ENCODE measurements at places on chromosomes 5 and 9. TPM values are rescaled to one million over a fixed set of nuclear protein-coding genes. Genes with fewer than 3 reads are reported as not detected.

- DNase-seq: no peak
Measured at GRCh38 chr5:53783624-53784228, 223.3 kb downstream of the NDUFS4 start.

Gene SPATA31E1
- not detected for total RNA-seq

Gene TMEM174
- total RNA-seq: not detected

Gene NEK6
- 11.1 TPM for total RNA-seq

GRCh38 chr9:117412006-117412715 lies 2.7 kb downstream of the ASTN2 start:
- DNase-seq: no peak

GRCh38 chr5:77360381-77360780 lies 131.7 kb downstream of the WDR41 start:
- no peak for DNase-seq

DNA sequence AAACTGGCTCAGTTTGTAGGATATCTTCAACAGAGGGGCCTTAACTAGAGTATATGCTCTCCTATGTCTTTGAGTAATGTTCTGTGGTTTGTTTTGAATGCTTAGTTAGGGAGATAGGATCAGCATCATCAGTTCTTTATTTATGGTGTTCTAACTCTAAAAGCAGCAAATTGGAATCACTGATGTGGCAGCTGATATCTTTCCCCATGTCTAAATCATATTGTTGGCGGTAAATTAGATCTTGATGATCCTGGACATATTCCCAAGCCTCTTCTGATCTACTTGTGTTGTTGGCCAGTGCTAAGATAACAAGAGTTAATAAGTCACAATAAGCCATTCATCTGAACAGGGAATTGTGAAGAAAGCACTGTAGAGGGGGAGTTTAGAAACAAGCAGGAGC lies 332.4 kb upstream of the DAB2 start:
- DNase-seq: no peak

DNA sequence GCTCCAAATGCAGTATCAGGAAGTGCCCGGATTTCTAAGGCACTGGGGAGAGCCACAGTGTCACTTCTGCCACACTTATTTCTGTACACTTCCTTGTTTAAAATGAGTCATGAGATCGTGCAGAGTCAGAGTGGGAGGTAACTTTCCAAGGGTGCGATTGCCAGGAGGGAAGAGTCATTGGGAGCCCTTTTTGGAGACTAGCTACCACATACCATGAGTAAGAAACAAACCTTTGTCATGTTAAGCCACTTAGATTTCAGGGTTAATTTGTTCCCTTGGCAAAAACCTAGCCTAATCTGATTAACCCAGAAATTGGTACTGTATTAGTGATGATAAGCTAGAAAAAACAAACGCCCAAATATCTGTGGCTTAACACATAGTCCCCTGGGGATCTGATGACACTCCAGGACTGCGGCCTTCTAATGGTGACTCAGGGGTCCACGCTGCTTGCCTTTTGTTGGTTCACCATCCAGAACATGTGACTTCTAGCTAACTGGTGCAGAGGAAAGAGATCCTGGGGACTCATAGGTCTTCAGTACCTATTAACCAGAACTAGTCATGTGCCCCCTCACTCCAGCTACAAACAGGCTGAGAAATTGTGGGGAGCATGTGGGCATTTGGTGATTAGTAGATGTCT lies 48.6 kb upstream of the TLE1 start:
- DNase-seq: no peak

- DNase-seq: no peak
Measured at GRCh38 chr5:74575741-74576538, 64.6 kb downstream of the ENC1 start.

DNA sequence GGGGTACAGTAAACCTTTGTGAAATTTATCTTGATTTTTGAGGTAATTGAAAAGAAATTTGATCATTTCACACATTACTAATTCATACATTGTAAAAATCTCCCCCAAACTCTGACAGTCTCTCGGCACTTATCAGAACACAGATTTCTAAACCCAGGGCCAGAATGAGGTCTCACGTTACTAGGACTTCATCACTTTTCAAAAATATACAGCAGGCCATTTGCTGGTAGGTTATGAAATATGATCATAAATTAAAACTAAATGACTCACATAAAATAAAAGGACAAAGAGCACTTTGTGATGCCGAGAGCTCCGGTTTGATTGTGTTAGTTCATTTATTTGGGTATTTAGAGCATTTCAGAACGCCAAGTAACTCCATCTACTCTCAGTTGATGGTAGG lies 17.0 kb downstream of the MSX2 start:
- DNase-seq: no peak

- DNase-seq: no peak
Measured at GRCh38 chr5:17132444-17133083, 84.9 kb upstream of the BASP1 start.

DNA sequence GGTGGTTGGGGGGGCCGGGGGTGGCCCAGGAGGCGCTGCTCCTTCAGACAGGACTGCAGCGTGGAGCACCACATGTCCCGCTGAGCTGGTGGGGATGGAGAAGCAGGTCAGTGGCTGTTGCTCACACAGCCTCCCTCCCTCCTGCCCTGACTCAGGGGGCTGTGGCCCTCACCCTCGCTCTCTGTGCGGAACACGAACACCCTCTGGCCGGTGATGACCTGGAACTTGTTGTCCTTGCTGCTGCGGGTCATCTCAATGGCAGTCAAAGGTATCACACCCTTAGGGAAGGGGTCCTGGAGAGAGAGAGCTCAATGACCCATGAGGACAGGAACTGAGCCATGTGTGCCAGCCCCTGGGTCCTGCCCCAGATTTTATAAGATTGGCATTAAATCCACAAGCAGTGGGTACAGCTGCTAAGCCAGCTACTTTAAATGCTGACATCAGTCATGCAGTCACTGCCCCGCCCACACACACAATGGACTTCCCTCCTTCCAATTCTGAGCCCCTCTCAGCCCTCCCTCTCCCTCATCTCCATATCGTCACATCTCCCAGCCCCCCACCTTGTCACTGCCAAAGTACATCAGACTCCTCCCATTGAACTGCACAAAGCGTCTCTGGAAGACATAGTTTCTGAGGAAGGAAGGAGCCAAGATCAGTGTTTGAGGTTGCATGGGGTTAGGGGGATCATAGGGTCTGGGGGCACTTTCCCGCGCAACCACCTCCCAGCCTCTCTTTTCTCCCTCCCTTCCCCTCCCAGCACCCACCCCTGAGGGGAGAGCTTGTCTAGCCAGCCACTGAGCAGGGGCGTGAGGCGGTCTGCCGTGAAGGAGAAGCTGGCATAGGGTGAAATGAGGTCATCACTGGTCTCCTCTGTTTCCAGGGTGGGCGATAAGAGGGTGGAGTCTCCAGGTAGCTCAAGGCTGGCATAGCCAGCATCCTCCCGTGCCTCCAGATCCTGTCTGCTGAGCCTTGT lies 8.9 kb downstream of the ARAP3 start:
- DNase-seq: peak; percentile 67

Gene SOX30
- 0.27 TPM for total RNA-seq

DNA sequence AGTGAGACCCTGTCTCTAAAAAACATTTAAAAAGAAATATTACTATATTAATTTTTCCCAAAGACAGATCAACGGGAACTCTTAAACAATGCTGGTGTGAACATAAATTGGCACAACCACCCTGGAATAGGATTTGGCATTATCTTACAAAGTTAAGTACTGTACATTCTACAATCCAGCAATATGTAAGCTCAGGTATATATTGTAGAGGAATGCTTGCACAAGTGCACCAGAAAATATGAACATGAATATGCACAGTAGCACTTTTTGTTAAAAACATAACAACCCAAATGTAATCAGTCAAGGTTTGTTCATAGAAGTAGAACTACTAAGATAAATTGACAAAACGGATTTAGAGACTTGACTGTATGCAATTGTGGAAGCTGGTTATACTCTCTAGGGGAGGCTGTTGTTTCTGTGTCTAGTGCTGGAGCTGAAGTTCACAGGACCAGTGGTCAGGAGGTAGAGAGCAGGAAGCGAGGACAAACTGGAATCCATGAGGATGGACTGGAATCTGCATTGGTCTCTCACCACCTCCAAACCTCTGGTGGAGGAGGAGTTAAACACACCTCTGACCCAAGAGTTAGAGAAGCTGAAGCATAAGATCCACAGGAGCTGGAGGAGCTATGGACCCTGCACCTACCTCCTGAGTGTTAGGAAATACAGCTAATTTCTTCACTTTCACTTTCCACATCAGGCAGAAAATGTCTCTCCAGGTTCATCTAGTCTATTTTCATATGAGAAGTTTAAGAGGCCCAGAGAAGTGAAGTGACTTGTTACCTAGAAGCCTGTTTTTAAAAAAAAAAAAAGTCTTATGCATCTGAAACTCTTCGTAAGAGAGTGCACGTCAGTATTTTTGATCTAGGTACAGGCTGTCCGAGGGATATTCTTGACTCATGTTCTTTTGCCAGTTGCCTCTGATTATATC lies 20.3 kb upstream of the RIC1 start:
- peak; percentile 15 for DNase-seq

Gene FOXD4L5
- 0.54 TPM for total RNA-seq

Gene SPINK13
- total RNA-seq: not detected

- no peak for DNase-seq
Measured at GRCh38 chr5:42614509-42614908, 142.1 kb upstream of the CCDC152 start.

- peak; percentile 66 for DNase-seq
Measured at GRCh38 chr9:89668216-89668865, 63.5 kb downstream of the GADD45G start.

DNA sequence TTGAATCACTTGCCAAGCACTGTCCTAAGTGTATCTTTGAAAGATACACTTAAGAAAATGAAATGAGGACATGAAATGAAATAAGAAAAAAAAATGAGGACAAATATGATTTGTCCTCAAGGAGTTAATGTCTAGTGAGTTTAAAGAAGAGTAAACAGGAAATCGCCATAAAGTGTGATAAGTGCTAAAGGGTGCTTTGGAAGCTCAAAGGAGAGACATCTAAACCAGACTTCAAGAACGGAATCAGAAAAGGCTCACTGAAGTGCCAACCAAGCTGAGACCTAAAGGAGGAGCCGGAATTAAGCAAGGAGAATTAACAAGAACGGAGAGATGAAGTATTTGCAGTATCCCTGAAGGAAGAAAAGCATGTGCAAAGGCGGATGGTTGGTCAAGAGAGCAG lies 200.8 kb downstream of the CWC27 start:
- DNase-seq: no peak

DNA sequence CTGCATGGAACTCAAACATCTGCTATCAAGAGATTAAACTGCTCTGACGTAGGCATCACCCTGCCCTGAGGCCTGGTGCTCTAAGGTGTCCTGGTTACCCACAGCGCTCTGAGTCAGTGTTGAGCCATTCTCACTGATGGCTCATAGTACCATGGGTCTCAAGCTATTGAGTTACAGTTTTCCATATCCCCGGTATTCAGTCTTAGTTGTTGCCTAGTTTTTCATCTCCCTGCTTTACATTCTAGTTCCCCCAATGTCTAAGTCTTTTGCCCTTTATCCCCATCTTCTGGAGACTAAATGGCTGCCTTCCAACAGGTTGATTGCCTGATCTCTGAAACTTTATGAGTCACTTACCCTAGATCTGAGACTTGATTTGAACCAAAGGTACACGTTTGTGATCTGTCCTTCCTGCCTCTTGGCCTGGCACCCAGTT lies 161.2 kb upstream of the PTGER4 start:
- DNase-seq: no peak

- no peak for DNase-seq
Measured at GRCh38 chr9:114184071-114184470, 28.7 kb downstream of the COL27A1 start.

DNA sequence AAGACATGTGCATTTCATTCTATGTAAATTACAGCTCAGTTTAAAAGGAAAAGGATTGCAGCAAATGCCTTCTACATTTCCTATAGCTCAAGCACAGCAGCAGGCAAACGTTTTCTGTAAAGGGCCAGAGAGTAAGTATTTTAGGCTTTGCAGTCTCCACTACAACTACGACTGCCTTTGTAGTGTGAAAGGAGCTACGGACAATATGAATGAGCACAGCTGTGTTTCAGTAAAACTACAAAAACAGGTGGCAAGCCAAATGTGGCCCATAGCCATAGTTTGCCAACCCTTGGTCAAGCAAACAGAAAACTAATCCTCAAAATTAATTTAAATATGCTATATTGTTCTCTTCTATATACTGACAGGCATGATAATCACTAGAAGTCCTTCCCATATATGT lies 7.2 kb downstream of the PTBP3 start:
- no peak for DNase-seq

DNA sequence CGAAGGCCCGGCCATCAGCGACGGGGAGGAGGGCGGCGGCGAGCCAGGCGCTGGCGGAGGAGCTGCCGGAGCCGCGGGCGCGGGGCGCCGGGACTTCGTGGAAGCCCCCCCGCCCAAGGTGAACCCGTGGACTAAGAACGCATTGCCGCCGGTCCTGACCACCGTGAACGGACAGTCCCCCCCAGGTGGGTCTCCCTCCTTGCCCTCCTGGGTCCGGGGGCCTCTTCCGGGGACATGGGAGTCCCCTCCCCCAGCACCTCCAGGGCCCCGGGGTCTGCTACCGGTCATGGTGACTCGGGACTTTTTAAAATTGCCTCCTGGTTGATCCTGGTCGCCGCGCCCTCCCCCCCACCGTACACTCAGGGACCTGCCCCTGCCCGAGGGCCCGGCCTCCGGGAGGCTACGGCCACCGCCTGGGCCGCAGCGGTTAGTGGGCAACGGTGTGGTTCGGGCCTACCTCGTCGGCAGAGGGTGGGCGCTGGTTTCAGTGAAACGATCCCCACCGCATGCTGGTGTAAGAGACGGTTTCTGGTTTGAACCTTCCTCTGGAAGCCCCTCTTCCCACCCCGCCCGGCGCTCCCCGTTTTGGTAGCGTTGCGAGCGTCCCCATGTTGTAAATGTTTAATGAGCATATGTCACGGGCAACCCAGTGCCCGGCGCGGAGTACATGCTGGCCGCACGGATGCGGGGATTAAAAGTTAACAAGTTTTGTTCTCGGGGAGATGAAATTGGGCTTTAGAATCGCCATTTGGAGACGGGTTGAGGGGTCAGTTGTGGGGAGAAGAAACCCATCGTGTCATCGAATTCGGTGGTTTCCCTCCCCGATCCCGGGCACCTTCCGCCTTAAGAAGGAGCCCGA lies 1.1 kb downstream of the LARP1 start:
- peak; percentile 67 for DNase-seq

GRCh38 chr5:133469846-133470245 lies 142.5 kb downstream of the FSTL4 start:
- no peak for DNase-seq

DNA sequence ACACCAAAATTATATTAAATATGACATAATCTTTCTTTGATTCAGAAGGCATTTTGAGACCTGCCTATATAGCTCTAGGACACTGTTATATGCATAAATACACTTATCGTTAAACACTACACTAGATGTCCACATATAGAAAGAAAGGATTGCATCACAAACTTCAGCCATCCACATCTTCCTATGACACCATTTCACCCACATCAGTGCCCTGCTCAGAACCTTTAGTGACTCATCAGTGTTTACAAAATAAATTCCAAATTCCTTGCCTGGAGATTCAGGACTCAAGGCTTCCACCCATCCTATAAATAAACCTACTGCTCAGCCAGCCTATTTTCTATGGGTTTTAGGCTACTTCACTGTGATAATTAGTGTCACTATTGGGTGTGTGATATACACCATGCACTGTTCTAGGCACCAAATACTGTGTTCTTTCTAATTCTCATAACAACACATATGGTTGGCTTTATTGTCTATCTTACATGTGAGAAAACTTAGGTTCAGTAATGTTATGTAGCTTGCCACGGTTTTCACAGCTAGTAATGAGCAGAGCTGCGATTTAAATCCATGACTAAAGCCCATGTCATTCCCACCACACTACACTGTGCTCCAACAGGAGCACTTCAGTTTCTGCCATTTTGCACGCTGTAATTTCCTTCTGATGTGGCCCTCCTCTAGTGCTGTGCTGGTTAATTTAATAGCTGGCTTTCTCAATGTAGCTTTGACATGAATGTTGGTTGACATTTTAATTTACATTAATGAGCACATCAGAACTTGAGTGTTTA lies 103.3 kb downstream of the SREK1 start:
- DNase-seq: no peak
